Fibroblast of skin of scalp (primary cell): ENCODE measurements at places on chromosomes 4 and X.

DNA sequence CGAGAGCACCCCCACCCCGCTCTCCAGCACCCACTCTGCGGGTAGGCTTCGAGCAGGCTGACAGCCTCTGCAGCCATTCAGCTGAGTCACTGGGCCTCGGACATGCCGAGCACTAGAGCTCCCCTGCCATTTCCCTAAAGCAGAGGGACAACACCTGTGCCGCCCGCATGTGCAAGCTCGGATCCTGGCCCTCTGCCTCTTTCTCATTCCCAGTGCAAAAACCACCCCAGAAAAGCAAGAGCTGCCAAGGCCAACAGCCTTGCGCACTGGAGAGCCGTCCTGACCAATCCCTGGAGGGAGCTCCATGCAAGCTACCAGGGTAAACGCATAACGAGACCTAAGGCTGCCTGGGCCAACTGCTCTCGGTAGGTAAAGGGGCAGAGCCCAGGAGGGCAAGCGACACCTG is 5.3 kb downstream of the HCFC1 start:
- no peak for DNase-seq

- DNase-seq: no peak
These were observed 790.0 kb downstream of the PCDH18 start for GRCh38 chr4:136742333-136742732.

DNA sequence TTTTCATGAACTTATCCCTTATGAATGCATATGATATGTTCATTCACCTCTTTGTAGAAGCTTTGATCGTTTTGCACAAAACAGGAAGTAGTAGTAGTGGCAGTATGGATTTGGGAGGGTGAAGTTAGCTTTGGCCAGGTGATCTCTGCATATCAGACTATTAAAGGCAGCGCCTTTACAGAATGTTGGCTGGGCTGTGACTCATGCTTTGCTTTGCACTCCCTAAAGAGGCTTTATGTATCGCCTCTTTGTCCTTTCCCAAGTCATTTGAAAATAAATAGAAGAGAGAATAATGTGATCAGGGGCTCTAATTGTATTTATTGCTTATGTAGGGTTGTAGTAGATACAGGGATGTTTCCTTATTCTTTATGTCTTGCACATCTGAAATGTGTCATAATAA is 50.4 kb downstream of the SHROOM3 start:
- DNase-seq: no peak

DNA sequence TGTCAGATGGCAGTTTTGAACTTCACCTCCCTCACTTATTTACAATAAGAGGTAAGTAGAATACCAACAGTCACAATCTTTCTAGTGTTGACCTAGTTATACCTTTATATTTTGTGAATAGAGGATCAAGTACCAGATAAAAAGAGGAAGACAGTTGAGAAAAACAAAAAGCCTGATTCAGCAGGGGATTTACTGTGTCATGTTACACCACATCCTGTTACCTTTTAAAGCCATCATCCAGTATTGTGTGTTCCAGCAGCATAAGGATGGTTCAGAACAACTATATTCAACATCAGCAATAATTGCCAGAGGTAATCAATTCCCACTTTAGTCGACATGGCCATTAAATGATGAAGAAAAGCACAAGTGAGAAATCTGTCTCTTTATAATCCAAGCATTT is 21.3 kb upstream of the CXCL6 start:
- DNase-seq: no peak

DNA sequence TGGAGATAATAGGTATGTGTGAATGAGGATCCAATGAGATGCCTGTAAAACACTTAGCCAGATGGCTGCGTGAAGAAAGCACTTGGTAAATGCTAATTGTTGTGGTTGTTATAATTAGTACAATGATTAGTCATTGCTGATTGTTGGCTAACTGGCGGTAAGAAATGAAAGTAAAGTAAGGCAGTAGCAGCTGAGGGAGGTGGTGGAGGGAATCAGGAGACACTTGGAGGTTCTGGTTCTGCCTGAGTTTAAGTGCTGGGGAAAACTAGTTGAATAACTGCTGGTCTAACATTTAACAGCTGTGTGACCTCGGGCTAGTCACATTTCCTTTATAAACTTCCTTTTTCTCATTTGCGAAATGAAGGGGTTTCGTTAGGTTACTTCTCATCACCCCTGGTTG is 30.9 kb downstream of the CD38 start:
- no peak for DNase-seq

DNA sequence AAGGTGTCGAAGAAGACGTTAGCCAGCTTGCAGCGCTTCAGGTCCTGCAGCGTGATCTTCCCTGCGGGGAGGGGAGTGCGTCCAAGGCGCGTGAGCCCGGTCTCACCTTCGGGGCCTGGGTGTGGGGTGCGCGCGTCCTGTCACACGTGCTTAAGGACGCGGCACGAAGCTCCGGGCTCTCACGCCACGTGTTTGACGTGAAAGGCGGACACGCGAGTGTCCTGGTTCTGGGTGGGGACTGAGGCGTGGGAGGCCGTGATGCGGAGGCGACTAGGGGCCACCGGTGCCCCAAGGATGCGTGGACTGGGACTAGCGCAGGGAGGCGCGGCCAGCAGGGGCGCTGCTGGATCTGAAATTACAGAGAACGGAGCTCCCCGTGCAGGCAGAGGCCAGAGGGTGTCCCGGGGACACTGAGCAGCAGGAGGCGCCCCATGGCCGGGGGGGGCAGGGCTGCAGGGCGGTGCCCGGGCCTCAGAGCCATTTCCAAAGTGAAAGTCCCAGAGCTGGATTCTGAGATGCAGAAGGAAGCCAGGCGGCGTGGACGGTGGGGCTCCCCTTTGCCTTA is 20.3 kb upstream of the GTPBP6 start:
- DNase-seq: no peak

DNA sequence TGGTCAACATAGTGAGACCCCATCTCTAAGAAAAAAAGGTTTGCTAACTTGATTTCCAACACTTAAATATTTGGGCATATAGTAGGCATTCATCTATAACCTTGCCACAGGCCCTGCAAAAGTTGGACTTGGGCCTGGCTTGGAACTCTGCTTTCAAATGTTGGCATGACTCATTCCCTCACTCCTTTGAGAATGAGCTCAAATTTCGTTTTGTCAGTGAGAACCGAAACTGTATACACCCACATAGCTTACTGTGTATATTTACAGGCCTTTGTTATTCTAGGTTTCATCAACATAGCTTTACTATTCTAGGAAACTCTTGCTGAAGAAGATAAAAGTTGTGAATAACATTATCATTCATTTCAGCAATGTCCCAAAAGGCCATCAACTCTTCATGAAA is 88.7 kb upstream of the ELOVL6 start:
- peak; percentile 71 for DNase-seq

DNA sequence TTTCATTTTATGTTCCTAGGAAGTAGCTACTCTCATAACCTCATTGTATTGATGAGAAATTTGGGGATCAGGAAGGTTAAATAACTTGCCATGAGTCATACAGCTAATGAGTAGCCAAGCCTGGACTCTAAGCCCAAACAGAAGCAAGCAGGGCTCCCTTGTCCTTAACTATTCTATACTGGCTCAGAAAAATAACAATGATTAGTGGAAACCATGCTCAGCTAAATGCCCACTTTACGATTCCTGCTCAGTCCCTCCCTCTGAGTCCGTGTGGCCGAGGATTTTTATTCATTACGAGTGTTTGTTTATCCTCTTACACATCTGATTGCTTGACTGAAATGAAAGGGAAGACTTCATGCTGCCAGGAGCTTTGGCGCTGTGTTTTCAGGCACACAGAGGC is 100.9 kb downstream of the SLC34A2 start:
- DNase-seq: no peak

- DNase-seq: peak; percentile 66
These were observed 5.3 kb downstream of the APOO start for GRCh38 chrX:23902419-23902818.

DNA sequence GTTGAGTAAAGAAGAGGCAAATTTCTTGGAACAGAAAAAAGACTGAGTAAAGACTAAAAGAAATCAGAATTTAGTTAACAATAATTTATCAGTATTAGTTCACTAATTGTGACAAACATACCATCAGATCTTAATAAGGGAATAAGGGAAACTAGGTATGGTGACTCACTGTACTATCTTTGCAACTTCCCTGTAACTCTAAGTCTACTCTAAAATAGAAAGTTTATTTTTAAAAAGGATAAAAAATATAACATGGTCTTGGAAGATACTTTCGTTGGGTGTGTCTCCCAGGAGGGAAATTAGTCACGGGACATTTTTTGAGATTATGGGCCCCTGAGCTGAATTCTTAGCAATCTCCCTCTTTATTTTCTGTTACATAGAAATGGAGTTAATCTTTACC is 97.3 kb downstream of the EMCN start:
- DNase-seq: peak; percentile 38

DNA sequence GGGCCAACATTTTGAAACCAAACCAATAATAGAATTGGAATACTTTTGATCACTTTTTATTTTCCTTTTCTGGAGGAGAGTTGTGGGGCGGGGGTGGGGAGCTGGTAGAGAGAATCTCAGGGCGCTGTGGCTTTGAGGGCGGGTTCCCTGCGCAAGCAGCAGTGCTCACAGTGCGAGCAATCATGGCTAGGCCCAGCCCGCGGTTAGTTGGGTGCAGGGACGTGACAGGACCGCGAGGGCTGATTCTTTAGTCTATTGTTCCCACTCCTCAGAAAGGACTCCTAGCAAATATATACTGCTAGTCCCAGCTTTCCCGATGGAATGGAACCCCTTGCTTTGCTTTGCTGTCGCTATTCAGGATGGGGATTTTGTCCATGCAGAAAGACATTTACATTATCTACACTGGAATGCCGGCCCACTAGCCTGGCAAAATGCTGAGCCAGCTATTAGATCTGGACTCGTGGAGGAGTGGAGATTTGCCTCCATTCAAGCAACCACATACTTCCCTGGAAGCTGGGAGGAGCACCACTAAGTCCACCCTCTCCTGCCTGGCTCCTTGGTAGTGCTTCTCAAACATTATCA is 23.9 kb upstream of the APLN start:
- no peak for DNase-seq

DNA sequence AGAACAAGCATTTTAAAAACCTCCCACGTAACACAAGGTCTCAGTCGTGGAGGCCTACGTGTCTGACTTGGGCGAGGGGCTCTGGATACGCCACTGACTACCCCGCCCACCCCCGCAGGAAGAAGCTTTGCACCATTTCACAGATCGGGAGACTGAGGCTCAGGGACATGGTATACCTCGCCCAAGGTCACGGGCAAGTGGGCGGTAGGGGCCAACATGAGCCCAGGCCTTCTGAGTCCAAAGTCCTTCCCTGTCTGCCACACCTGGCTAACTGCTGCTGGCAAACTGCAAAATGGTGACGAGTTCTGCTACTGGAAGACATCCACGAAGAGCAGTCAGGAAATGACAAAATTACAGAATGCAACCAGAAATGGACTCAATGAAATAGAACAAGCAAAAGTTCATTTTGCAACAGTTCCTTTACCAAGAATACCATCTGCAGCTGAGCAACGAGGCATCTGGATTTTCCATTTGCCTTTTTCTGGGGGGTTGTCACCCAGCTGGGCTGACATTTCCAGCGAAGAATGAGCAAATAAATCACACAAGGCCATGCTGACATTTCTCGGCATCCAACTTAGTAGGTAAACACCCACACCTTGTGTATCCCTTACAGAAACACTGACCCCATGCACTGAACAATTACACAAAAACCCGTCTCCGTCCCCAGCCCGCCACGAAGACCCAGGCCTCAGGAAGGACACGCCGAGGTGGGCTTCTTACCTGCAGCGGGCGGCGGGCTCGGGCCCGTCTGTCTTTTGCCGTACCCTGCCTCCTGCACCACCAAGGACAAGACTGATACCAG is 70.2 kb upstream of the AFAP1 start:
- no peak for DNase-seq

- DNase-seq: no peak
These were observed 165.8 kb downstream of the SHROOM4 start for GRCh38 chrX:50648156-50648555.

DNA sequence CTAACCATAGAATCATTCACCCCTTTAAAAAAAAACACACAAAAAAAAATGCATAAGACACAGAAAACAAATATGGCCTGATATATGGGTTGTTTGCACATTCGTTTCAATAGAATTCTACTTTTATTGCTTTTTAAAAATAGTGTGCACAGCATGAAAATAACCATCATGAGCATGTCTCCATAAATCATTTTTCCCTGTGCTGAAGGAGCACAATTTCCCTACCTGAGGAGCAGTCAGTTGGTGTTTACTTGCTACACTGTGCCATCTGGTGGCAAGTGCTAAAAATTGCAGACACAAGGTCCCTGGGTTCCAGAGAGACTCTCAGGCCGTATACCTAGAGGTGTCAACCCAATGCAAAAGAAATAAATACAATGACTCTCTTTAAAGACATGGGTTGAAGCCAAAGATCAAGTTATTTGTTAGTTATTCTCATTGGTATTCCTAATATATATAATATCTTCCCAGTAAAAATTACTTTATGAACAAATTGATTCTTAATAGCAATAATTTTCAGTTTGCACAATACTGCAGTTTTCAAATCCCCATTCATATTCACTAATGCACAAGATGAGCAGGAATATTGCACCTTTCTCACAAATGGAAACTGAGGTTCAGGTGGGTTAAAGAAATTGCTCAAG is 551.4 kb downstream of the IQCM start:
- peak; percentile 62 for DNase-seq

- DNase-seq: no peak
These were observed 36.6 kb downstream of the JADE1 start for GRCh38 chr4:128846063-128846462.

GRCh38 chr4:145557720-145558119 is 61.5 kb upstream of the MMAA start:
- peak; percentile 71 for DNase-seq

- no peak for DNase-seq
These were observed 28.1 kb downstream of the ZFP42 start for GRCh38 chr4:188023682-188024081.

DNA sequence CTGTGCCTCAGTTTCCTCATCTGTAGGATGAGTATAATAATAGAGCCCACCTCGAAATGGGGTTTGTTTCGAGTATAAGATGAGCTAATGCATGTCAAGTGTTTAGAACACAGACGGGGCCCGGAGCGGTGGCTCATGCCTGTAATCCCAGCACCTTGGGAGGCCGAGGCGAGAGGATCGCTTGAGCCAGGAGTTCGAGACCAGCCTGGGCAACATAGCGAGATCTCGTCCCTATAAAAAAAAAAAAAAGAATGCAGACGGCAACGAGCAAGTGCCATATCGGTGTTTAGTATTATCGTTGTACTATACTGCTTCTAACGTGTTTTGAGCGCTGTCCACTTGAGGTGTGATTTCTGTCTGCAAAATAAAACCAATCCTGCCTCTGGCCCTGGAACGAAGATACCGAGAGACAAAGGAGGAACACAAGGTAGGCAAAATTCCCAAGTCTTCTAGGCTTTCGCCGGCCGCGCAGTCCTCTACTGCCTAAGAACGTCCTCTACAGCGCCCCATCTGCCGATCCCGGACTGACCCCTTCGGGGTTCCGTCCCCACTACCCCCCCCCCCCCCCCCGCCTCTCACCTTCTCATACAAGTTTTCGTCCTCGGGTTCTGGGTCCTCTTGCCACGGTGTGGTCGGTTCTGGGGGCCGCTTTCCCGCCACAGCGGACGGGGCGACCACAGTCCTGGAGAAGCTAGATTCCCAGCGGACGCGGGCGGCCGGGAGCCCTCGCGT is 442 bp downstream of the NDUFB11 start:
- peak; percentile 34 for DNase-seq
